Activated CD4-positive, alpha-beta T cell treated with anti-CD3 and anti-CD28 coated beads for 36 hours (primary cell): ENCODE measurements at places on chromosomes 4 and X.

GRCh38 chr4:8105306-8106100, 53.1 kb downstream of the ABLIM2 start:
- DNase-seq = no peak

- DNase-seq = no peak
Measured at GRCh38 chr4:83065266-83065665, 30.3 kb downstream of the COPS4 start.

- DNase-seq = no peak
Measured at GRCh38 chr4:41888687-41889074, 46.5 kb upstream of the TMEM33 start.

GRCh38 chr4:20486433-20486832, 213.8 kb upstream of the PACRGL start:
- no peak for DNase-seq

- DNase-seq = no peak
Measured at GRCh38 chr4:183860731-183861130, 44.4 kb upstream of the STOX2 start.

DNA sequence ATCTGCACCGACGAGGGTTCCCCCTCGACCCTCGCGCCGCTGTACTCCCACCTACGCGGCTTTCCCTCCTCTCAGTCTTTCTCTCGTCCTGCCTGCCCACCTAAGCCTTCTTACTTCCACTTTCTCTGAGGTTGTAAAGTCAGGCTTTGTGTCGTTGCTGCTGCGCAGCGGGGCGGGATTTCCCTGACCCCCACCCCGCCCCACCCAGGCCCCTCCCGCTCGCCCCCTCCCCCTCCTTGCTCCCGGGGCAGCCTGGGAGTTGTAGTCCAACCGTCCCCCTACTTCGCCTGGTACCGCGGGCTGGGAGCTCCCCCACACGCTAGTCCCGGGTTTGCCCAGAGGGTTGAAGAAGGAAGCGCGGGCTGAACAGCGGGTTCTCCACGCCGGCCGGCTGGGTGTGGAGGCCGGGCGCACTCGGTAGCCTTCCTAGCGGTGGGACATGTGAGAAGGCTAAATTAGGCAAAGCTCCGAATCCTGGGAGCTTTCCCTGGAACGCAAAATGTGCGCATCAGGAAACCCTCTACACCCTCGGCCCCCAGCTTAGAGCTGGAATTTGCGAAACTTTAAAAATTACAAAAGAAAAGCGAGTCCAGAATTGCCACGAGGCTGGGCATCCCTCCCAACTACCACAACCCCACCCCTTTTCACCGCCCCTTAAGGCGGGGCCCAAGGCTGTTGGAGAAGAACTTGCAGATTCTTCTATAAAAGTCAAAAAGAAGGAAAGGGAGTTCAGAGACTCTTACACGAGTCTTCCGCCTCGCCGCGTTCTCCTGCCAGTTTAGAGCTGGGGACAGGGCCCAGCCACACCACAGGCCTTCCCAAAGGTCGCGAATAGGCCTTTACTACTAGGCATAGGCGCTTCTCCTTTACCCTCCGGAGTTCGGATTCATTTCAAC, at the start of gene ATP11C:
TSS of gene ATP11C (minus strand) at position 153 of the 896 bp plus-strand sequence. CDS start 1,011 bp downstream, outside the sequence.
- peak; percentile 90 for DNase-seq

DNA sequence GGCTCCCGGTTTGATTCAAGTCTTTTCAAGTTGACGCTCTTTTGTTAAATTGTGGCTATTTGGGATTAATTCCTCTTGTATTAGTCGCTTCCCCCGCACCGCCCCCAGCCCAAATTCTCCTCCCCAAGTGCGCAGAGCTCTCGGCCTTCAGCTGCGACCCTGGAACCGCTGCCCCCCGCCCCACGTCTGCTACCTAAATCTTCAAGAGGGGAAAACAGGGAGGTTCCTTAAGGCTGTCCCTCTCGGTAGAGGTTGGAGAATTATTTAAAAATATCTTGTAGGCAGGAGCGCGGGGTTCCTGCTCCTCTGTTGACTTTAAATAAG, 860 bp upstream of the RPS6KA3 start:
- DNase-seq = no peak

GRCh38 chrX:153662266-153662665, 11.3 kb downstream of the PNCK start:
- peak; percentile 73 for DNase-seq

DNA sequence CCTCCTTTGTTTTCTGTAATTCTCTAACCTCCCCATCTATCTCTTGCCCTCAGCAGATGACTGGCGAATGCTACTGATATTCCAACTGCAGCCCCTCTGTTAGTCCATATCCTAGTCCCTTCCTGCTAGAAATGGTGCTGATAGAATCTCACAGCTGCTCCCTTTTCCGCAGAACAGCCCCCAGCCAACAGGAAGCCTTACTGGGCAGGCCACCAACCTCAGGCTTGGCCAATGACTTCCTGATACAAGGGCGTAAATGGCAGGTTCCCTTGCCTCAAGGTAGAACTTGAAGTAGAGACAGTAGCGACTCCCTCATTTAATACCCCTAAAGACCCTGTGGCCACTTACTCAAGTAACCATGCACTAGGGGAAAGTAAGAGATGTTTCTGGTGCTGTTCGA, 26.7 kb upstream of the SLC2A9 start:
- no peak for DNase-seq

- no peak for DNase-seq
Measured at GRCh38 chrX:9767375-9767774, 1.7 kb upstream of the GPR143 start.

- DNase-seq = no peak
Measured at GRCh38 chr4:41977709-41978108, 3.8 kb upstream of the DCAF4L1 start.

GRCh38 chrX:77922787-77923186, 12.3 kb downstream of the ATP7A start:
- no peak for DNase-seq

- DNase-seq = no peak
Measured at GRCh38 chr4:53781629-53782457, 190.6 kb upstream of the LNX1 start.

GRCh38 chr4:148557793-148558192, 115.6 kb upstream of the NR3C2 start:
- DNase-seq = no peak

- no peak for DNase-seq
Measured at GRCh38 chr4:3491681-3492405, 28.7 kb downstream of the DOK7 start.

DNA sequence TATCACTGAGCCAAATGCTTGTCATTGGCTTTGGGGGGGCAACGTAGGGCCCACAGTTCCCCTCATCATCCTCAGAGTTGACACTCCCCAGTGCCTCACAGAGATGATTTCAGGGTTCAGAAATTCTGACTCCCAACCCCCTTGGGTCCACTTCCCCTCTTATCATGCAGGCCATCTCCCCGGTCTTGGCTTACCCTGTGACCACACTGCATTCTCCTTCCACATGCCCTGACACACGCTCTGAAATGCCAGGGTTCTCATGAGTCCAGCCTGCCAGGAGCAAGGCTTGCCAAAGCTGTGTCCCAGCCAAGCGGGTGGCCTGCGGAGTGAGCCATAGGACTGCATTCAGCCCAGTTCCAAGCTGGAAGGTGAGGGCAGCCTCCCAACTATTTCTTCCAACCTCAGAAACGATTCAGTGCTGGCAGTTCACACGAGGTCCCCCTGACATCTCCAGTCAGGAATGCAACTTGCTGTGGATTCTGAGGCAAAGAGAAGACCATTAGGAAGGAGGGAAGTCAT, 101.2 kb downstream of the SMIM20 start:
- no peak for DNase-seq

DNA sequence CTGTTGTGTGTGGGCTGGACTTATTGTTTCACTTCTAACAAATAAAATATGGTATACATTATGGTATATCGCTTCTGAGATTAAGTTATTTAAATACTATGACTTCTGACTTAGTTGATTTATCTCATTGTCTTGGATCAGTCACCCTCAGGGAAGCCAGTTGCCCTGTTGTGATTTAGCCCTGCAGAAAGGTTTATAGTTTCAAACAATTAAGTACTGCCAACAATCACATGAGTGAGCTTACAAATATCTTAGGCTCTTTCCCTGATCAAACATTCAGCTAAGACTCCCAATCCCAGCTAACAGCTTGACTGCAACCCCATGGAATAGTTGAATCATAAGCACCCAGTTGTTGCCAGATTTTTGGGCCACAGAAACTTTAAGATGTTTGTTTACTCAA, 85.4 kb downstream of the MAGEC1 start:
- DNase-seq = no peak

GRCh38 chrX:112011376-112011775, 71.2 kb downstream of the TRPC5 start:
- DNase-seq = no peak

DNA sequence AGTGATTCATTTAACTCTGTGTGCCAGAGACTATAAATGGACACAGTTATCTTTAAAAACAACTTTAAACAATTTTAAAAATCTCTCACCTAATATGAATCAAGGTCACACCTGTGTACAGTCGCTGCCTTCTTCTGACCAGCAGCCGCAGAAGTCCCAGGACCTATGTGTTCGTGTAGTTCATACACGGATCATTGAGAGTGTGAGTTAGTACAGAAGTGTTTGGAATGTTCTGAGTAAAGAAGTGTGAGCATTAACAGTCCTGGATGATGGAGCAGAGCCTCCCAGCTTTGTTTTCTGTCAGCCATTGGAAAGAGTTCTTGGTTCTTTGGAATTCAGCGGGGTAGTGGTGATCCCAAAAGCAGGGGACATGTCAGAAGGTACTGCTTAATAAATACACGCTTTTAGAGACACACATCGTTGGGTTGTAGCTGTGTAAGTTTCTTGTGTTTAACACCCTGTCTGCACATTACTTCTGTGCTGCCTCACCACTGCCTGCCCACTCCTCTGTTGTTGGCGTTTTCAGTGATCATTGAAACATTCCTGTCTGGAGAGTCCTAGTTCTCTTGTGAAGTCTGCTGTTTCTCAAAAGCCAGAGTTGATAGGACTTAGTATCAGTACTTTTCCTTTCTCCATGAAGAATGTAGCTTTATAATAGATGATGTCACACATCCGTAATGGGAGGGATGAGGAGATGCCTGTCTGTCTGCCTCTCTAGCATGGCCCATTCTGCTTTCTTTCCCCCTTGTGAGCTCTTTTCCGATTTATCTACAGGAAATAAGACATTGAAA, 90.6 kb downstream of the PTTG2 start:
- no peak for DNase-seq
